ENCODE measurements at places on chromosomes 1 and 21.

- no peak for DNase-seq
Measured at GRCh38 chr1:153698923-153699714, 20.6 kb downstream of the NPR1 start.

GRCh38 chr21:41504030-41504429 is 3.9 kb downstream of the TMPRSS2 start:
- no peak for DNase-seq

DNA sequence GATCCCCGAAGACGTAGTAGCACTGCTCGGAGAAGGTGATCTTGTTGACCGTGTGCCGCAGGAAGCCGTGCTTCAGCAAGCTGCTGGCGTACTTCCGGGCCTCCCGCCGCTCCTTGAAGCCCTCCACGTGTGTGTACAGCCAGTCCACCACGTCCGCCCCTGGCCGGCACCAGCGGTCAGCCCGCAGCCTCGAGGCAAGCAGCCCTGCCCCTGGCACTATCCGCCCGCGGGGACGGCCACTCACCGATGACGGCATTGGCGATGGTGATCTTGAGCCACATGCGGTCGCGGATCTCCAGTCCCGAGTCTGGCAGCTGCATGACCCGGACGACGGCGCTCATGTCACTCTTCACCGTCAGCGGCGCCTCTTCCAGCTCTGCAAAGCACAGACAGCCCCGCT is 7.2 kb downstream of the TAS1R3 start:
- no peak for DNase-seq

DNA sequence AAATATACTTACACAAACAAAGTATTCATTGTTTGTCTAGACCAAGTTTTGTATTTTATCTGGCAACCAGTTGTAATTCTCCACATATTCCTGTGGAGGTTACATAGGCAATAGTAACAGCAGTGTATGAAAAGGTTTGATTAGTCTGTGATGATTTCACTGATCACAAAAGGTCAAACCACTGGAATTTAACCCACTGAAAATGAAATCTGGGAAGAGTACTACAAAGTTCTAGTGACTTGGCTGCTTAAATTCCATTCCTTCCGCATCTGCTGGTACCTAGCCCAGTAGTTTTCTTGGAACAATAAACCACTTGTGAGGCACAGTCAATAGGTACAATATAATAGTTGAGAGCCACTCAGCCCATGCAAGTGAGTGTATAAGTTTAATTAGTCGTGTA is 205.4 kb downstream of the NFIA start:
- no peak for DNase-seq

GRCh38 chr1:60483509-60483908 is 409.9 kb upstream of the C1orf87 start:
- DNase-seq = no peak

GRCh38 chr1:62707744-62708120 is 19.5 kb upstream of the DOCK7 start:
- DNase-seq = no peak

GRCh38 chr1:86183810-86184209 is 27.2 kb upstream of the COL24A1 start:
- no peak for DNase-seq

GRCh38 chr1:6134206-6134605 is 45.9 kb downstream of the CHD5 start:
- DNase-seq = no peak

DNA sequence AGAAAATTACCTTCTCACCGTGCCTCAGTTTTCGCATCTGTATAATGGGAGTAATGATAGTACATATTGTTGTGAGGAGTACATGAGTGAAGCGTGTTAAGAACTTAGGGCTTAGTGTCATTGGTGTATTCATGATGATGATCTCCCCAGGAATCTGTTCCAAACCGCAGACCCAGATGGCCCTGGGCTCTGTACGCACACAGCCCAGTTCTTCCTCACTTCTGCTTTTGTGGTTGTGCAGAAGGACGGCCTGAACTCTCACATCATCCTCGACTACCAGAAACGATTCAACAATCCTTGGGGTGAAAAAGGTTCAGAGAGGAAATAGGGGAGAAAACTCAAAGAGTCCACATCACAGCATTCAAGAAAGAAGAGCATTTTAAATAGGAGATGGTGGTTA is 323.0 kb downstream of the CAMTA1 start:
- DNase-seq = no peak

DNA sequence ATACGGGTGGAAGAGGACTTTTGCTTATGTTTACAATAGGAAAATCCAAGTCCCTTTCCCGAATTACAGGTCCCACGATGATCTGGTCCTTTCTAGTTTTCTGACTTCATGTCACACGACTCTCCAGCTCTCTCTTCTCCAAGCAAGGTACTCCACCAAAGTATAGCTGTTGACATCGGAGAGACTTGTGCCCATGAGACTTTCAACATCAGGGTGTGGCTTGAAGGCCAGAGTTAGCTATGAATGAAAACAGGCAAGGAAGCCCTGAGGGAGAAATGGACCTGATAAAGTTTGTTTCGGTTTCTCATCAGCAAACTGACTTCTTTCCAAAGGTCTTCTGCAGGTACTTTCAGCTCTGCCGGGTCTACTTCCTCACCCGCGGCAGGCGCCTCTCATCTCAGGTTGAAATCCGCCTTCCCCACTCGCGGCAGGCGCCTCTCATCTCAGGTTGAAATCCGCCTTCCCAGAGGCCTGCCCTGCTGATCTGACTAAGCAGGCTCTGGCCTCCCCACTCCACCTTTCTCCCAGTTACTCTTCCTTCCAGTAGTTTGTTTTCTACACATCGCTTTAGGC is 2.1 kb upstream of the PER3 start:
- DNase-seq = no peak

- DNase-seq = no peak
Measured at GRCh38 chr21:38170283-38170682, 86.5 kb upstream of the KCNJ15 start.

DNA sequence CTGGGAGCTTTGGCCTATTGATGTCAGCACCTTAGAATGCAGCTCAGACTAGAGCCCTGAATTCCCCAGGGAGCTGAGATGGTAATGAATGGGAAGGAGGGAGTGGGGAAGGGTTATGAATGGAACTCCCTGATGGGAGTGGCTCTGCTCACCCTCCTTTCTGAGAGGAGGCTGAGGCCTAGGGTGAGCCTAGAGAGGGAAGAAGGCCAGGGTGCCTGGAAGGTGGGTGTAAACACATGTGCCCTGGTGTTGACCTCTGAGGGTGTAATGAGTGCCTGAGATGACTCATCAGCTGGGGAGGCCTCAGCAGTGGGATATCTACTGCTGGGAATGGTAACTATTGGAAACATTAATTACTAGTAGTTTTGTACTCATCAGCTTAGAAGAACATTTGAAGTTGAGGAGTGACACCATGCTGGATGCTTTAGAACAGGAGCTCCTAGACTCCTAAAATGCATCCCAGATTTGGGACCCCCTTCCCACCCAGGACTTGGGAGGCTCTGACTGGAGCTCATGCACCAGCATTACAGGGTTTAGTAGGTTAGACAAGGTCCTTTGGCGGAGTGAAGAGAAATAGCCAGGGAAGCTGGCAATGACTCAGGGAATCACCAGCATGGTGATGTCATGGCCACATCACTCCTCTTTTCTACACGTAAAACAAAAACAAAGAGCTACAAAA is 16.0 kb upstream of the PIGV start:
- DNase-seq = no peak

DNA sequence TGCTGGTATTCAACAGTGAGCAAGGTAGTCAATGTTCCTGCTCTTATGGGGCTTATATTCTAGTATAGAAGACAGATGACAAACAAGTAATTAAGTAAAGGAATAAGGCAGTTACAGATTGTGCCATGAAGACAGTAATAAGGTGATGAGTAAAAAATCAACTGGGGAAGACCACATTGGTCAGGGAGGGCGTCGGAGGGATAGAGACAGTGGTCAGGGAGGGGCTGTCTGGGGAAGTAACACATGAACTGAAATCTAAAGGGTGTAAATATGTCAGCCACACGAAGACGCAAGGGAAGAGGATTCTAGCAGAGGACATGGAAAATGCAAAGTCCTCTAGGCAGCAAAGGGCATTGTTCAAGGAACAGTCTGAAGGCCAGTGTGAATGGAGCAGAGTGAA is 10.1 kb downstream of the IL12RB2 start:
- no peak for DNase-seq

GRCh38 chr1:234206651-234207284 is 166.5 kb upstream of the COA6 start:
- DNase-seq = no peak

DNA sequence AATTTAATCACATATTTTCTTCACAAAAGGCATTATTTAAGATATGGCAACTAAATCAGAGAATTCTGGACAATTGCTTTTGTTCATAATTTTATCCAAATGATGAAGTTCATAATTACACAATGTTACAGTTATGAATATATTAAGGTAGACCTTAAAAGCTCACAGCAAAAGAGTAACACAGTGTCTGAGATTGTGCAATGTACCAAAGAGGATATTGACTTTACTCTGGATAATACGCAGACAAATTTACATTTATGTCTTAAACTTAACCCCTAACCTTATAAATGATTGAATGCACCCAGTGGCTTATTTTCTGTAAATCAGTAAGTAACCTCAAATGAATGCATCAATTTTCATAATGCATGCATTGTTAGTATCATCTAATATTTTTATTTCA is 216.2 kb upstream of the SAMSN1 start:
- no peak for DNase-seq

DNA sequence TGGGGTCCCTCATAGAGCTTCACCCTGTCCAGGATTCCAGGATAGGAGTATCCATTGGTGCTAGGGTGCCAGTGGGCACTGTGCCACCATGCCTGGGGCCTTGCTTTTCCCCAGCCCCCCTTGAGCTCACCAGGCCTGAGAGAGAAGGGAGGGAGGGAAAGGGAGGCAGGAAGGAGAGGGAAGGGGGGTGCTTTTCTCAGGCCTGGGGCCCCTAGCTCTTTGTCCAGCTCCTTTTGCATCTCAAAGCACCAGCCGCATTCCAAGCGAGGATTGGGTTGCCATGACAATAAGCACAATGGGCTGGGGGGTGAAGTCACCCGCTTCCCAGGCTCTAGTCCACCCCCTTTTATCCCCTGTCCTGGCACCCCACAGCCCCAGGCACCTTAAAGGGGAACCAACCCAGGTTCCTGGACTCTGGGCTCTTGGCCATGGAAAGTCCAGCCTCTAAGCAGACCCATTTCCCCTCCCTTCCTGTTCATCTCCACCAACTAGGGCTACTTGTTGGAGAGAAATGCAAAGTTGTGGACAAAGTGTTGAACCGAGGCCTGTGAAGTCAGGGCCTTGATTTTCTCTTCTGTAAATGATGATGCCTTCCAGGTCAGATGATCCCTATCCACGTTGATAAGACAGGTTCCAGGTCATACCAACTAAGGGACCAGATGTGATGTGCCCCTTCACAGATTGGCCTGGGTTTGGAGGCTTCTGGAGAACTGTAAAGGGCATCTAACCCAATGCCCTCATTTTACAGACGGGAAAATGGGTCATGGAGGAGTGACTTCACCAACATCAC is 11.4 kb downstream of the THBS3 start:
- no peak for DNase-seq

- no peak for DNase-seq
Measured at GRCh38 chr1:100706856-100707255, 12.7 kb upstream of the VCAM1 start.

- no peak for DNase-seq
Measured at GRCh38 chr1:148308832-148309458, 156.9 kb upstream of the NBPF11 start.

DNA sequence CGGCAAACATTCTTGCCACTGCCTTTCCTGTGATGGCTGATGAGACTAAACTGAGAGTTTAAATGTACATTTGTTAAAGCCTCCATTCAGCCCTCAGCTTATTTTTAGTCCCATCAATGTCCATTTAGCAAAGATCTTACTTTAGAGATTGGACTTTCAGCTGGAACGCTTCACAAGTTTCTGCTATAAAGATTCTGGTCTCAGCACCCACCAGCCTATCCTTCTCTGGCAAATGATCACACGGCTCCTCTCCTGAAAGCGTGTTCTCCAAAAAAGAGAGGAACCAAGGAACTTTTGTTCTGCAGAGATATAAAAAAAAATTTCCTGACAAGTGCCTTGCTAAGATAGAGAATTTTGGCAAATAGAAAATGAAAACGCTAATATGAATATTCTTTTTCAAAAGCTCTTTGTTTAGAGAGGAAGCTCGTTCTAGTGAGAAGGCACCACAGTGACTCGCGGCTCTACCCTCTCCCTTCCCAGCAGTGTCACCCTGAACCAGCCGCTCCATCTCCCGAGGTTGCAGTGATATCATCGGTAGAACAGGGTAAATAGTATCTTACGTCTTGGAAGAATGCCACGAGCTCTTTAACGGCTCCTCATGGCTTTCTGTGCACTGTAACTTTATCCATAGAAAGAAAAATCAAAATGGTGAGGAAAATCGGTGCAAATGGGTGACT is 200.2 kb downstream of the APP start:
- no peak for DNase-seq

- DNase-seq = no peak
Measured at GRCh38 chr1:28507247-28507645, 1.4 kb downstream of the RCC1 start.

GRCh38 chr1:204366759-204367158 is 7.0 kb upstream of the PLEKHA6 start:
- DNase-seq = no peak

DNA sequence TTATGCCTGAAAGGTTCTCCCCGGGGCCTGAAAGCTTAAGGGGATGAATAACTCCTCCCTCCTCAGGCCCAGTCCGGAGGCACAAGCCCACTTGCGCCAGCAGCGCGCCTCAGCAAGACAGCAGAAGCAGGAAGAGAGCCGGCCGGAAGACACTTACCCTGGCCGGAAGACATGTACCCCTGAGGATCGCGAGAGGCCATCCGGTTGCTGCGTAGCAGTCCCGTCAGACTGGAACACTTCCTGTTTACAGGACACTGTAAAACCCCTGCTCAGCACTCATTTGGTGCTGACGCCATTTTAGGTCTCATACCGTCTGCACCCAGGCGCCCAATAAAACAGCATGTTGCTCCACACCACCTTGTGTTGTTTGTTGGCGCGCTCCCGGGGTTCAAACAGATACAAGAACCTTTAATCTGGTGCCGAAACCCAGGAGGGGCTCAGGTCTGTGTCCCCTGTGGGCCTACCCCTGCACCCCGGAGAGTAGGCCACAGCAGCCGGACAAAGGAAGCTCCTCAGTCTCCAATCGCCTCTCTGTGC is 30.3 kb downstream of the VN1R5 start:
- no peak for DNase-seq

DNA sequence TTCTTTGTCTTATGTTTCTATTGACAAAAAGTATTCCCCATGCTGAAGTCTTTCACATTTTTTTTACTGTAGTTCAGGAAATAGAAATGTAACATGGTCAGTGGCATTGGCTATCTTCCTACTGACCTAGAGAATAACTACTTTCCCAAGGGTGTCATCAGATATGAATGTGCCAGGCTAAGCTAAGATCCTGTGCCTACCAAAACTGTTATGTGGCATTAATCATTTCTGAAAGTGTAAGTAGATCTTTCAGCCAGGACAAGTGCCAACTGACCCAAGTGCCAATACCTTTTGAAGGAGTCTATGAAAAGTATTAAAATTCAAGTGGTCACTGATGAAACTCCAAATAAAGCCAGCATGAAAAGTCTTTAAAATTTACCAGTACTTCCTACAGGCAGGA is 165.3 kb downstream of the TNFSF18 start:
- DNase-seq = no peak
